ENCODE measurements at places on chromosomes 7 and 10. TPM values are rescaled to one million over a fixed set of nuclear protein-coding genes. Genes with fewer than 3 reads are reported as not detected.

Gene CCDC146
- 3.5 TPM for total RNA-seq

Gene FAM25G
- not detected for total RNA-seq

Gene TPST1
- 20.4 TPM for total RNA-seq

Gene LBX1
- not detected for total RNA-seq

Gene STOX1
- total RNA-seq: 2.4 TPM

Gene LIPN
- not detected for total RNA-seq

- no peak for DNase-seq
Observed at GRCh38 chr7:105776986-105777910, 99.2 kb downstream of the ATXN7L1 start.

DNA sequence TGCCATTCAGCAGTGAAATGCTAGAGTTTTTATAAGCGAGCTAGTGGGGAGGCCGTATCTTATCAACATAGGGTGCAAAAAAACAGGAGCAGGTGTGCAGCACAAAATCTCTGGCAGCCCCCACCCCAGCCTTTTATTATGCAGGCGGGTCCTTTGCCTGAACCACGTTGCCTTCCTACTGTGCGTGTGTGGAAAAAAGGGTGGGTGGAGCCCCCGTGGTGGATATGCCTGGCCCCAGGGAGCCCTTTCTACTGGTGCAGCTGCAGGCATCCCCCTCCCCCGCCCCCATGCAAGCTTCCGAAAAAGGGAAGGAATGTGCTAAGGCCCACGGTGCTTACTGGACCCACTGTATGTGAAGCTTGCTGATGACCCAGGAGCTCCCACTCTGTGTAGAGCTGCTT, 175.9 kb downstream of the USP6NL start:
- peak; percentile 69 for DNase-seq

DNA sequence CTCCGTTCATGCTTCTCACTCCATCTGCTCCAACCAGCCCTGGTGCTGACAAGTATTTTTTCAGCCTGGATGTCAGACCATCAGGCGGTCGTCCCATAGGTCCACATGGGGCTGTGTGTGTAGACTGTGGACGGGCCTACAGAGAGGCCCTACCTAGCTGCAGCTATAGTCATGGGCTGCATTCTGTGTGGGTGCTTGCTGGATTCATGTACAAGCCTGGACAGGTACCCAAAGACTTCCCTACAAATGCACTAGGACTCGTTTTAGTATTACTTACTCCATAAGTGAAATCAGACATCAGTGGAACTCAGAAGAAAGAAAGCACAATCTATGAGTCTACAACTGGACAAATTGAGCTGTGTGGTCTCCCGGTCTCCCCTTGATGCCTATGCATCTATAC, 146.8 kb downstream of the PKD1L1 start:
- DNase-seq: no peak

- DNase-seq: no peak
Observed at GRCh38 chr7:158141221-158141582, 446.4 kb downstream of the PTPRN2 start.

DNA sequence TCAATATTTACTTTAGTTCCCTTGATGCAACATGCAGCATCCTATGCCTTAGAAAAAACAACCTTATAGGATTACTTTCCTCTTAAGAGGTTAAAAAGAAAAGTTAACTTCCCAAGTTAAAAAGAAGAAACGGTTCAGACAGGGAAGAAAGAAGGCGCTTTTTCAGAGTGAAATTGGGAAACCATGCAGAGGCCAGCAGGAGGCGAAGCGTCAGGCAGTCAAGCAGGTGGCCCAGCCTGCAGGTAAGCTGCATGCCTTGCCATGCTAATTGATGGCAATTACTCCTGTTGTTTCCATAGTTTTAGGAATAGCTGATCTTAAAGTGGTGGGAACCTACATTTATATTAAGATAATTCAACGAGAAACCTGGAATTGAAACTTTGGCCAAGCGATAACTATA, 302.6 kb upstream of the SP4 start:
- peak; percentile 13 for DNase-seq

DNA sequence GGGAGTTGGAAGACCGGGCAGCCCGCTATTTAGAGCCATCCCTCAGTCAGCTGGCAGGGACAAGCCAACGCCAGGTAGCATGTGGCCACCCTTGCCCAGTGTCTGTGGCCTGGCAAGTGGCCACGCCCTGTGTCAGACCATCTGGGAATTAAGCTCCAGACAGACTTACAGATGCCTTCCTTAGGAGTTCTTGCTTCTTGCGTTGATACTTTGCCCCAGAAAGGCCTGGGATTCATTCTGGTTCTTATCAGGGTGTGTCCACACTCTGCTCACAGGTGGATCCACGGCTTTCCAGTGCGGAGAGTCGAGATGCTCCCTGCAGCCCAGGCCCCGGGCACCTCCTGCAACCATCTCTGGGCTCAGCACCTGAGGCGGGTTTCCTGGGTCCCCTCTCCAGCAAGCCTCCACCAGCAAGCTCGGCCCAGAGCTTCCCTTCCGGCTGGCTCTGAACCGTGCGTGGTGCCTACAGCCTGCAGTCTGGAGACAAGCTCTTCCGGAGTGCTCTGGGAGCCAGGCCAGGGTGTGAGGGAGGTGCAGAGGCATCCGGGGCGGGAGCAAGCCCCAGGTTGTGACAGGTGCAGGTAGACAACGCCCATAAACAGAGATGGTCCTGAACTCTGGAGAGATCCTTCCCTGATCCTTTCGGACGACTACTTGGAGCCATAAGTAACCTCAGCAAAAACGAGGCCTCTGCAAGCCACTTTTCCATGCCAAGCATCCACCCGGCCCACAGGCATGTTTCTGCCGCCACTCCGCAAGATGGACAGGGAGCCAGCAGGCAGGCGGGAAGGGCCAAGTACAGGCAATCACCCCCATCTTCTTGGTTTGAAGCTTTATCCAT, 32.3 kb upstream of the PPIF start:
- peak; percentile 60 for DNase-seq

DNA sequence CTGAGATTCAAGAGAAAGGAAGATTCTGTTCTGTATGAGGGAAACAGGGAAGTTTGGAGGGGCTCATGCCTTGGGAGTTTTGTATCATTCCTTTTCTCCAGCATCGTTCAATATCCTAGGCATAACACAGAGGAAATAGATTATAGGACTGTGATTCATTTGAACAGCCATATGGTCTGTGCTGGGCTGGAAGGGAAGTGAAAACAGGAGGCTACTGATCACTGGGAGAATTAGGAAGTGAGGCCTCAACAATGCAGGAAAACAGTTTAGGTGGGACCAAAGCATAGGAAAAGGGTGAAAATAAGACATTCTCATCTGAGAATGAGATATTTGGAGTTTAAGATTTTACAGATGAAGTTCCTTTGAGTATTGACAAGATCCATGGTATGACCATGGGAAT, 70.7 kb upstream of the MKX start:
- no peak for DNase-seq

GRCh38 chr7:74013539-74014272, 14.3 kb upstream of the ELN start:
- no peak for DNase-seq

- DNase-seq: peak; percentile 50
Observed at GRCh38 chr10:132846631-132847415, 60.9 kb upstream of the NKX6-2 start.

- DNase-seq: no peak
Observed at GRCh38 chr7:112701456-112701855, 88.7 kb downstream of the TMEM168 start.

GRCh38 chr7:25805027-25805687, 346.8 kb upstream of the NFE2L3 start:
- DNase-seq: no peak

DNA sequence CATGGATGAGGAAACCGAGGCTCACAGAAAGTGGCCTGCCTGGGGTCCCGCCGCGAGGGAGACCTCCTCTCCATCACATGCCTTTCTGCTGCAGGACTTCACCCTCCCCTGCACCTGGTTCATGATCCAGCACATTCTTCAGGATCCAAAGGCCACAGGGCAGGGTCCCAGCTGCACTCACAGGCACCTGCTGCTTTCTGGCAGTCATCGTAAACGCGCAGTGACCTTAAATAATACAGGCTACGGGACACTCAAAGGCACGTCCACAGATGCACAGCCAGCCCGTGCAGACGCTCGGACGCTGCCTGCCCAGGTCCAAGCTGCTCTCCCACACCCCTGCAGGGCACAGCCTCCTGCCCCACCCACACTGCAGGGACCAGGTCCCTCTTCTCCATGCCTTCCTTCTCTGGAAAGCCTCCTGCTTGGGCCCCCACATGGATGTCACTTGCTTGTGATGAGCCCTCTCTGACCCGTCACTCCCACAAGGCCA, 49.9 kb downstream of the CALML3 start:
- DNase-seq: no peak

DNA sequence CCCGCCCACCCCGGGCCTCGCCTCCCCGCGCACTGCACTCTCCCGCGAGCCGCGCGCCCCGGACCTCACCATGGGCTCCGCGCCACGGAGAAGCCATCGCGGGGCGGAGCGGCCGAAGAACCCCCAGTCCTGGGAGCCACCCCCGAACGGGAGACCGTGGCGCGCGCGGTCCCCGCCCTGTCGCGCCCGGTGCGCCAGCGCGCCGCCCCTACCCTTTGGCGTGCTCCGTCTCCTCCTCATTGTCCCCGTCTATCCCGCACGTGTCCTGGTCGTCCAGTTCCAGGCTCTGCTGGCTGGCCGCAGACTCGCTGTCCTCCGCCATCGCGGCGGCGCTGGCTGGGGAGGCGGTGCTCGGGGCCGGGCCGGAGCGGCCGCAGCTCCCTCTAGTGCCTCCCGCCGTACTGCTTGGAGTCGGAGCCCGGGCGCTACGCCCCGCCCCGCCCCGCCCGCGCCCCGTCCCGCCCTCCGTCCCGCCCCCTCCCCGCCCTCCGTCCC, at the start of gene NMT2:
Gene NMT2 (minus strand): TSS at position 403 of the 495 bp plus-strand sequence. CDS start 81 bp downstream, at position 322.
- no peak for DNase-seq

- DNase-seq: peak; percentile 57
Observed at GRCh38 chr10:132058793-132059759, 6.7 kb upstream of the JAKMIP3 start.

GRCh38 chr7:24462117-24462516, 111.1 kb upstream of the PALS2 start:
- DNase-seq: no peak
